ENCODE measurements at places on chromosomes 16 and 17.

DNA sequence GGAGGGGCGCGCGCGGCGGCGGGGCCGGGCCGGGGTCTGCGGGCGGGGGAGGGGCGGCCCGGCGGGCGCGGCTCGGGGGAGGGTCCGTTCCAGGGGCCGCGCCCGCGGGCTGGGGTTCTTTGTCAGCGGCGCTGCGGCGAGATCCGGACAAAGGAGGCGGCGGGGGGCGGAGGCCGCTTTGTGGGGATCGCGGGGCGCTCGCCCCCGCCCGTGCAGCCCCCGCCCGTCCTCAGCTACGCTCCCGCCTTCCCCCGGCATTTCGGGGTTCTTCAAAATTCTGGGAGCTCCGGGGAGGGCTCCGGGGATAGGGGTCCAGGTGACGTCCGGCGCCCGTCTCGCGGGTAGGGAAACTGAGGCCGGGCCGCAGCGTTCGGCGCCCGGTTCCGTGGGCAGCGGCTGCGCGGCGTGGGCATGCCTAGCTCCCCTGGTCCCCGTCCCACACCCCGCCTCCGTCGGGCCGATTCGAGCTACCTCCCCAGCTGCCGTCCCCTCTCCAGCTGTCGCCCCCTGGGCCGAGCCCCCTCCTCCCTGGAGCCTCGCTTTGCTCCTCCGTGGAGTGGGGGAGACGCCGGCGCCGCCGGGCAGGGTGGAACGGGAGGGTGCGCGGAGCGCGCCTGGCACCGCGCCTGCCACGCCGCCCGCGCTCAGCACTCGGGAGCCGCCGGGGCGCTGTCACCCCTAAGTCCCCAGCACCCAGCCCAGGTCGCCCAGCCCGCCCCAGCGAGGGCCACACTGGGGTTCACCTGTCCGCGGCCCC is 546 bp downstream of the SNN start:
- no peak for DNase-seq

DNA sequence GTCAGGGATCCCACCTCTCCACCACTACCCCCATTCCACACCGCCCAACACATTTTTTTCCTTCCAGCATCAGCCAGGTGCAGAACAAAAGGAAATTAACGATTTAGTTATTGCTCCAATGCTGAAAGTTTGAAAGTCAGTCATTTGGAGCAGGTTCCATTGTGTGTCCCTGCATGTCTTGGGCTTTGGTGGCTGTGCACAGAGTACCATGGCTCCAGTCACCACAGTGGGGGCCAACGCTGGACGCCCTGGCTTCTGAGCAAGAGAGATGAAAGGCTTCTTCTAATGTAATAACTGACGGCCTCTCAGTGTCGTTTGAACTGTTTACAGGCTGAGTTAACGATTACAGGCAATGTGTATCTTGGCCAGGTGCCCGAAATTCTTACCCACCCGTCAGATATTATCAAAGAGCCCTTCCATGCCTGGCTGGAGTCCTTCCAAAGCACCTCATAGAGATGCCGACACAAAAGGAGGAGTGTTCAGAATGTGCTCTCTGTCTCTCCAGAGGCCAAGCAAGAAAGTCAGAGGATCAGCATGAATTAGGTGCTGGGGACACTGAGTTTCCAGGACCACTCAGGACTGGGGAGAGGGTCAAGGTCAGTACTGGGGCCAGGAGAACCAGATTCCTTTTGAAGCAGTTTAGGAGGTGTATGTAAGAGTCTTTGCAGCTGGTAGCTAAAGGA is 25.9 kb downstream of the RNF43 start:
- DNase-seq: no peak

GRCh38 chr17:81253358-81254131 is 14.4 kb downstream of the NDUFAF8 start:
- peak; percentile 59 for DNase-seq

GRCh38 chr17:11378506-11378905 is 137.5 kb downstream of the SHISA6 start:
- DNase-seq: no peak

DNA sequence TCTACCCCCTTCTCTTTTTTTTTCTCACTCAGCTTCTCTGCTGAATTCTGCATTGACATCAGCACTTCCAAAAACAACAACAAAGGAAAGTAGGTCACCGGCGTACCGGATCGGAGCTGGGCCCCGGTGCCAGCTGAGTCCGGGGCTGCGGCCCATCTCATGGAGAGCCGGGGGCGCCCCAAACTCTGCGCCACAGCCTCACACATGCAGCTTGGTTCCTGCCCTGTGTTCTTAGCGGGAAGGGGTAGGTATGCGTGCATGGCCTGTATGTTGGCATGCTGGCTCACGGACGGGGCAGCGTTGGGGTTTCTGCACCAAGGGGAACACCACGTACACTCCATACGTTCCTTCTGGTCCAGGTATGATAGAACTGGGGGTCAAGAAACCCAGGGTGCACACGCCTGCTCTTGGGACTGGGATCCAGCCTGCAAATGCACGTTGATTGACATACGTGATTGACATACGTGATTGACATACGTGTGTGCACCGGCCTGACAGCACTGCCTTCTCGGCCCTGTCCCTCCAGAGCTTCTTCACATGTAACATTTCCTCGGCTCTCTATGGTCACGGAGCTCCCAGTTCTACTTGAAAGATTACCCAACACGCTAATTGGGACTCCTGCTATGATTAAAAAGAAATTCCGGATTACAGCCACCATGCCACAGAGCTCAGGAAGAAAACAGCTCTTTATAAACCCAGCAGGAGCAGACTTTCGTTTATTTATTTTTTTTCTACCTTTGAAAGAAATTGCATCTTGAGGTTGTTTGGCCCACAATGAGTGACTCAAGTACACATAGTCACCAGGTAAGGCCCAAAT is 88.7 kb downstream of the RPA1 start:
- no peak for DNase-seq

GRCh38 chr16:2053211-2053610 is 5.4 kb downstream of the TSC2 start:
- no peak for DNase-seq

GRCh38 chr17:2259769-2260536 is 43.6 kb downstream of the SMG6 start:
- peak; percentile 87 for DNase-seq

DNA sequence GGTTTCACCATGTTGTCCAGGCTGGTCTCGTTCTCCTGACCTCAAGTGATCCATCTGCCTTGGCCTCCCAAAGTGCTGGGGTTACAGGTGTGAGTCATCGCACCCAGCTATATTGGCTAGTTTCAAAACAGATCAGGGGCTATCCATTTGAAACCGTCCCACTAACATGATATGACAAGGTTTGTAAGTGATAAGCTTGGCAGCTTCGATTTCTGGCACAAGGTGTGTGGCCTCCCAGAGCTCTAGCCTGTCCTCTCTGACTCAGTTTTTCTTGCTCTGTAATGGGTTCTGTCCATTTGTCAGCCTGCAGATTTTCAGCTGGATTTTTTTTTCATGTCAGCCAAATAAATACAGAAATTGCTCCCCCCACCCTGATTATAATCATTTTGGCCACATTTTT is 31.8 kb upstream of the TENT4B start:
- DNase-seq: peak; percentile 65

- no peak for DNase-seq
These were observed 57.5 kb downstream of the RNF213 start for GRCh38 chr17:80318166-80318565.

GRCh38 chr17:77322514-77323412 is 182.0 kb downstream of the SEC14L1 start:
- DNase-seq: no peak

GRCh38 chr16:85894266-85894665 is 4.7 kb upstream of the IRF8 start:
- no peak for DNase-seq

DNA sequence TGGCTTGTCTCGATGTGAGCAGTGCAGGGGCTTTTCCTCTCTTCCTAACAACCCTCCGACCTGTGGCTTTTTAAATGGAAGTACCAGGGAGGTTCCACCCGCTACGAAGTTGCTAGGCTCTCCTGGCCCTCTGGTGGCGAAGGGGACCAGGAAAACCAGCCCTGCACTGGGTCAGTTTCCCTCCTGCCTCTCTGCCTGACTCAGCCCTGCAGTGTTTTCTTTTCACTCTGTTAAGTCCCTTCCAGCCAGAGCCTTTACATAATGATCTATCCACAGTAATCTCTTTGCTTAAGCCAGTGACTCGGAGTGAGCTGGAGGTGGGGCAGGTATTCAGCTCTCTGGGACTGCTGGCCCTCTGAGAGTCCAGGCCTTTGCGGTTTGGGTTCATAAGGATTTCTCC is 331.3 kb upstream of the EEF2KMT start:
- no peak for DNase-seq

GRCh38 chr17:31745964-31746600 is 113.0 kb downstream of the COPRS start:
- DNase-seq: no peak

GRCh38 chr17:76446449-76447231 is 6.3 kb downstream of the UBE2O start:
- DNase-seq: no peak

GRCh38 chr17:6711681-6712057 is 1.5 kb downstream of the SLC13A5 start:
- no peak for DNase-seq

DNA sequence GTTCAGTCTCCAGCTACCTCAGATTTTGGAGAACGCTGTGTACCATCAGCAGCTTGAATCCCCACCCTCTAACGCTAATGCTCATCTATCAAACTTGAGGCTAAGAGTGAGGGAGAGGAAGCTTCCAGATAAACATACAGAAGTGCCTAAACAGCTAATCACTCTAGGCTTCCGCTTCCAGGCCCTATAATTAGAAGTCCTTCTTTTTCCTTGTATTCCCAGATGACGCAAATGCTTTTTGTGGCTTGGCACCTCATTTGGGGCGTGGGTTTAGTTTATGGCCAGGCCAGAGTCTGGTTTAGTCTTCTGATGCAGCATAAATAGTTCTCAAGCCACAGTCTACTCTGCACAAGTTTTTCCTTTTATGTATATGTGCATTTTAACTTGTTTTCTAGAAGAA is 263.4 kb downstream of the BCAS3 start:
- no peak for DNase-seq

GRCh38 chr17:3982541-3983017 is 18.3 kb upstream of the ATP2A3 start:
- no peak for DNase-seq

DNA sequence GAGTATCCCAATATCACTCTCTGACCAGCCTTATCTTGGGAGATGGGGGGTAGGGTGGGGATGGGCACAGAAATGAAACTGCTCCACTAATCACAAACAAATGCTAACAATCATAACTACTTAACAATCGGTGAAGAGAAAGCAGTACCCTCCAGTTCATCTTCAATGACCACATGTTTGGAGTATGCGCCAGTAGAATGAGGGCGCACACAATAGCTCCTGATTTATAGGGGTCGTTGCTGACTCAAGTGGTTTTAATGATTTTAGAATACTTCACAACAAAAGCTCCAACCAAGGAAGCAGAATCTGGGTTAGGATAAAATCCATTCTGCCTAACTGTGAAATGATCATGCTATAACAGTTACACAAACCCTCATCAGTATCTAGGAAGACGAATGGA is 184.4 kb downstream of the AATF start:
- no peak for DNase-seq

DNA sequence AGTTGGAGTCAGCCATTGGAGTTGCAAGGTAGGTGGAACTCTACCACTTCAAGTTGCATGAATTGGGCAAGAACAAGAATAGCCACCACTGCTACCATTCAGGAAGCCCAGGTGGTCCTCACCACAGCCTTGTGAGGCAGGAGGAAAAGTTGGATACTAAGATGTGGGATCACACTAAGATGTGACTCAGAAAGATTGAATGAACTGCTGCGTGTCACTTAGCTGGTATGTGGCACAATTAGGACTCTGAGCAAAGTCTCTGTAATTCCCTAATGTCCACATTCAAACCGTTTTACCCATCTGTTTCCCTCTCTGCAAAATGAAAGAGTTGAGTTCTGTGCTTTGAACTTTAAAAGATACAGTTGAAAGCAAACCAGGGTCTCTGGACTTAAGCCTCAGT is 44.7 kb upstream of the HS3ST3A1 start:
- no peak for DNase-seq

- DNase-seq: no peak
These were observed 56.4 kb downstream of the CMIP start for GRCh38 chr16:81500833-81501521.

- no peak for DNase-seq
These were observed 178.5 kb downstream of the MAF start for GRCh38 chr16:79422064-79422463.

DNA sequence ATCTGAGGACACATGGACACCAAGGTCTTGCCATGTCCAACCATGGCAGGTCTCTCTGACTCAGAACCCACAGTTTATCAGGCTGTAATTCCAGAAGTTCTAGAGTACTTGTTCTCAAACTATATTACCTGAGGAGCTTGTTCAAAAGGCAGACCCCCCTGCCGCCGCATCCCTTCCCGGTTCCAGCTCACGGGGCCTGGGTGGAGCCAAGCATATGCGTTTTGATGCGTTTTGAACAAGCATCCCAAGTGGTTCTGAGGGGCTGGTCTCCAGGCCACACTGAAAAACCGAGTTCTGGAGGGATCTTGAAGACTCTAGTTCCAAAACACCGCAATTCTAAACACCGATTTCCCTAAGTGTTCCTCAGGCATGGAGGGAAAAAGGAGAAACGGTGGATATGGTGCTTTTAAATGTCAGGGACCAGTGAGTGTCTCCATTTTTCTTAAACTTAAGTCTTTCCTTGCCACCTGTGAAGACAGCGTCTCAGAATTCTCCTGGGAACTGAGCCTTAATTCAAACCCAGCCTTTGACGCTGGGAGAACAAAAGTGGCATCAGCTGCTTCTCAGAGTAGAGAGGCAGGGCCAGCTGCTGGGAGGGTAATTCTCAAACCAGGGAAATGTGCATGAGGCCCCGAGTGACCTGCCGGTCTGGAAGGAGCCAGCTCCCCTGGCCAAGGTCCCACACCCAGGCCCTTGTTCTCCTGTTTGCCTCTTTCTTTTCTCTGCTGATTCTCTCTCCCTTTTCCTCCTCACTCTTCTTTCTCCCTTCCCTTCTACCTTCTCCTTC is 84.4 kb upstream of the PLCG2 start:
- DNase-seq: no peak

- no peak for DNase-seq
These were observed 10.2 kb downstream of the CDR2 start for GRCh38 chr16:22364241-22364640.

DNA sequence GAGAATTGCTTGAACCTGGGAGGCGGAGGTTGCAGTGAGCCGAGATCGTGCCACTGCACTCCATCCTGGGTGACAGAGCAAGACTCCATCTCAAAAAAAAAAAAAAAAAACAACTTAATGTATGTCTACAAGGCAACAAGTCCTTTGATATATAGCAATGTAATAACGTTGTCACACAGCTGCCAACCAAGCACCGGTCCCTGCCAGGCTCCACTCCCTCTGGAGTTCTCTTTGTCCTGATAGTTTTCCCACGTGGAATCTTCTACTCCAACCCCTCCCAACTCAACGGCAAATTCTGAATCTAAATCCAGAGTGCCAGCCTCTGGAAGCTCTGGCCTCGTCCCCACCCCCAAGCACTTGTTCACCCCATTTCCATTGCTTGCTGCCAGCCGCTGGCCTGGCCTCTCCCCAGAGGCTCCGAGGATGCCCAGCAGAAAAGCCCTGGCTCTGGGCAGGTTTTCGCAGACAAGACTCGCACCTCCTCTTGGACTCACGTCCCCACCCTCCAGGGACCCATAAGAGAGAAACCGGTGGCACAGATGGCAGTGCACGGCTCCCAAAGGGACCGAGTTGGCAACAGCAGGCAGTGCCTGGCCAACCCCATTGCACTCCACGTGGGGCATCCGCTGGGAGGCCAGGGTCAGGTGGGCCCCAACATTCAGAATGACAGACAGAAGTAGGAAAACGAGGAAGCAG is 15.9 kb upstream of the CBX2 start:
- DNase-seq: no peak

- DNase-seq: no peak
These were observed 5.0 kb downstream of the SEC14L1 start for GRCh38 chr17:77145612-77146245.

Measured in activated CD4-positive, alpha-beta T cell treated with anti-CD3 and anti-CD28 coated beads, Interleukin-2, Interleukin-4, amounts not matched to agents 100 ng/mL and 50 ng/mL, durations not matched to agents 16 hours and 8 hours (primary cell).